ENCODE measurements at places on chromosomes 3 and 15.

DNA sequence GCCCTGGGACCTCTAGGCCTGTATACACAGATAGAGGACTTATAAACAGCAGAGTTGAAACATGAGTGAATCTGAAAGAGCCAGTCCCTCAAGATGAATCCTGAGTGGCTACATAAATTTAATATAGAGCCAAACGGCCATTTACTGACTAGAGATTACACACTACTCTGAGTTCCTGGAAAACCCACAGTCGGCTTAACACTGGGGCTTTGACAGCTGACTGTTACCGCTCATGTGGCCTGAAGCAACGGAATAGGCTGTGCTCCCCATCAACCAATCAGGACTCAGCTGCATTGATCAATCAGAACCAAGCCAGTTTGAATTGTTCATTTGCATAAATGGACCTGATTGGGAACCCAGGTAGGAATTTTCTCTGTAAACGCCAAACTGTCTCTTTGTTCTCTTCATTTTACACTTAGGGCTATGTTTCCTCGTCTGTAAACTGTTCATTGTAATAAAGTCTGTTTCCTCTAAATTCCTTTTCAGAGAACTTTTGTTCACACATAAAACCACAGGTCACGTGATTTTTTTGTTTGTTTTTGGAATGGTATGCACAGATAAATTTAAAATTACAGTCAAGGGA, 40.5 kb downstream of the CCNL1 start:
- DNase-seq: no peak

- DNase-seq: no peak
Observed at GRCh38 chr15:75828429-75828828, 14.8 kb upstream of the UBE2Q2 start.

GRCh38 chr15:60994963-60995475, 234.1 kb downstream of the RORA start:
- no peak for DNase-seq

DNA sequence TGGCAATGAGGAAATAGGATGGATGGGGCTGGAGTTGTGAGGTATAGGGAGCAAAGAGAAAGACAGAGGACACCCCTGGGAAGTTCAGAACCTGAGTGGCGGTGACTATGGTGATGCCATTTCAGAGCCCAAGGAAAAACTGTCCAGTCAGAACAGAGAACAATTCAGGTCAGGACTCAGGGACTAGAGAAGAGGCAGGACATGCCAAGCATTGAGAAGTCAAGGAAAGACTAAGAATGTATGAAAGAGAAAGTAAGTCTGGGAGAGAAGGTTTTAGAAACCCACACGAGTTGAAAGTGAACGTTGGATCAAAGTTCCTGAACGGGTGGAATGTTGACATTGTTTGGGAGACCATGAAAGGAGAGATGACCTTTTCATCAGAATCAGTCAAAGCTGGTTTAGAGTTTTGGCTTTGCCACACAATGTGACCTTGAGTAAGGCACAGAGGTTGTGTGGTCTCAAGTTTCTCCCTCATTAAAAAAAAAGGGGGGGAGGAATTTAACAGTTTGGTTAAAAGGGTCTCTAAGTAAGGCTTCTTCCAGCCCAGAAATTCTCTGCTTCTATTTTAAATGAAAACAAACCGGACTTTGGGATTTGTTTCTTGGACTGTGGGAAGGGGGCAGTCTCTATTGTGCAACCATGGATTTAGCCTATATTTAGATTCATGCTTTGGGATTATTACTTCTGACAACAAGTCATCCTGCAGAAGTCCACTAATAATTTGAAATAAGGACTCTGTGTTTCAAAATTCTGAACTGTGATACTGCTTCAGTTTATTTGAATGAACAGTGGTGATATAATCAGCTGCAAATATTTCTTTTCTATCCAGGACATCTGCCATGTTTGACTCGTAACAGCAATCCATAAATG, 315.9 kb upstream of the TBL1XR1 start:
- no peak for DNase-seq

GRCh38 chr3:30644615-30645014, 38.2 kb downstream of the TGFBR2 start:
- DNase-seq: no peak

DNA sequence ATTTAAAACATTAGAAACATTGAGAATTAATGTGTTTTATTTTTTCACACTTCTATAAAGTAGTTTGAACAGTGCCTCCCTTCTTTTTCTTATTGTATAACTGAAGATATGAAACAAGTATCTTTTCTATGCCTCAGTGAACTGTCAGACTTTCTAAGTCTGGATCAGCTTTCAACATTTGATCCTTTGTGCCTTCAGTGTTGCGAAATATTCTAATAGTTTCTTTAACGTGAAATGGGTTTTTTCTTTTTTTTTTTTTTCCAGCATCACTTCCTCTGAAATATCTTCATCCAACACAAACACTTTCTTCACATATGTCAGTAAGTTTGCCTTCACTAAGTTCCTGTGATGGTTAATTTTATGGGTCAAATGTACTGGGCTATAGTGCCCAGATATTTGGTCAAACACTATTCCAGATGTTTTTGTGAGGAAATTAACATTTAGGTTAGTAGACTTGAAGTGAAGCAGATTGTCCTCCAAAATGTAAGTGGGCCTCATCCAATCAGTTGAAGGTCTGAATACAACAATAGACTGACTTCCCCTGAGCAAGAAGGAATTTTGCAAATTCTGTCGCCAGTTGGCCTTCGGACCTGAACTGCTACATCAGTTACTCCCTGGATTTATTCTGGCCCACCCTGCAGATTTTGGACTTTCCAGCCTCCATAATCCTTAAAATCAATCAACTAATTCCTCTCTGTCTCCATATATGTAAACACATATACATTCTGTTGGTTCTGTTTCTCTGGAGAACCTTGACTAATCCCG, 6.4 kb upstream of the CPOX start:
- no peak for DNase-seq

GRCh38 chr3:42166214-42166613, 75.1 kb downstream of the TRAK1 start:
- DNase-seq: no peak

- no peak for DNase-seq
Observed at GRCh38 chr3:102159810-102160451, 274.9 kb upstream of the ZPLD1 start.

- DNase-seq: no peak
Observed at GRCh38 chr3:17580901-17581300, 161.5 kb downstream of the TBC1D5 start.

DNA sequence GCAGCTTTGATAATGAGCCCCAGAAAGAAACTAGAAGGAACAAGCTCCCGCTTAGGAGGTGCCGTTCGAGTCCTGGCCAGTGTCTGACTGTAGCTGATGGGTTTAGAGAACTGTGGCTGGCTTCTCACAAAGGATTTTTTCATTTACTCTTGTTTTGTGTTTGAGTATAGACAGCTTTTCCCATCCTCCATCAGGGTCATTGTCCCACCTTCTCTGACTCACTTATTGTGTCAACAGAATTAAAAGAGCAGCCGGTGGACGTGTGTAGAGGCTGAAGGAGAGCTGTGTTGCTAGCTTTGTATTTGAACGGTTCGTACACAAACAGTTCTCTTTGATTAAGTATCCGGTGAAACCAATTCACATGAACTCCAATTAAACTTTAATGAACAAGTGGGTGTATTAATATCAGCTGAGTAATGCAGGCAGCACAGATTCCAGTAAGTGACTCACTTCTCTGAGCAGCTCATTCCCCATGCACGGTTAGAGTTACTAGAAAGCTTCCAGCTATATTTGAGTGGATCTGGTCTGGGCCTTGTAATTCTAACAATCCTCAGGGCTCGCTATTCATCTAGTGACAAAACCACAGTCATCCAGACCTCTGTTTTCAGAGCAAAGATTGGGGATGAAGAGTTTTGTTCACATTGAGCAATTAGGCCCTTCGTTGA, 141.0 kb downstream of the LPP start:
- DNase-seq: peak; percentile 43

DNA sequence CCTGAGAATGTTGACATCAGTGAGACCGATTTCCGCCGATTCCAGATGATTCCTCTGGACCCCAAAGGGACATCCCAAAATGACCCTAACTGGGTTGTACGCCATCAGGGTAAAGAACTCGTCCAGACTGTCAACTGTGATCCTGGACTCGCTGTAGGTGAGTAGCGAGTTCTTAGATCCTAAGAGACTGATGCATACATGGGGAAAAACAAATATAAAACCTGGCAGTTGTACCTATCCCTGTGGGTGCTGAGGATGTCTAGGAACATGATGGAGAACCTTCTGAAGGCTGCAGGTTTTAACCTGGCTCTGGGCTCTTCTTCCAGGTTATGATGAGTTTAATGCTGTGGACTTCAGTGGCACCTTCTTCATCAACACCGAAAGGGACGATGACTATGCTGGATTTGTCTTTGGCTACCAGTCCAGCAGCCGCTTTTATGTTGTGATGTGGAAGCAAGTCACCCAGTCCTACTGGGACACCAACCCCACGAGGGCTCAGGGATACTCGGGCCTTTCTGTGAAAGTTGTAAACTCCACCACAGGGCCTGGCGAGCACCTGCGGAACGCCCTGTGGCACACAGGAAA, 12.3 kb downstream of the THBS1 start:
- no peak for DNase-seq

DNA sequence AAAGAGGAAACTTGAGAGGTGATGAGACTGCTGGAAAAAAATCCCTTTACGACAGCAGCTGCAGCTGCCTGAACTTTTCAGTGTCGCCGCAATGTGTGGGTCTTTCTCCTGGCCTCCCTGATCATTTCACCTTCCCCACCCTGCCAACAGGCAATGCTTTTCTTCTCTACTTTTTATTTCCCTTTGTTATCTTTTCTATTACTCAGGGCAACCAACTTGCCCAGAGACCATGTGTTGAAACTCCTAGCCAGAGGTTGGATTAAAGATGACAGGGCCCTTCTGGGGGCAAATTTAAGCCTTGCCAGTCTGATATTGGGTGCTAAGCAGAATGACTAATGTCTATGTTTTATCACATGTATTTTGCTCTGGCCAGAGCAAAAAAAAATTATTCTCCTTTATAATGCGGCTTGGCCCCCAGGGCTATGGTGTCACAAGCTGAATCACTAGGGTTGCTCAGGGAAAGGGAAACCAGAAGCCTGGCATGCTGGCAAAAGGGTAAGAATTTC, 51.5 kb upstream of the CFAP20DC start:
- peak; percentile 86 for DNase-seq

- DNase-seq: no peak
Observed at GRCh38 chr15:31457631-31458526, 131.2 kb downstream of the KLF13 start.

GRCh38 chr3:25044762-25045710, 383.0 kb upstream of the RARB start:
- DNase-seq: no peak

DNA sequence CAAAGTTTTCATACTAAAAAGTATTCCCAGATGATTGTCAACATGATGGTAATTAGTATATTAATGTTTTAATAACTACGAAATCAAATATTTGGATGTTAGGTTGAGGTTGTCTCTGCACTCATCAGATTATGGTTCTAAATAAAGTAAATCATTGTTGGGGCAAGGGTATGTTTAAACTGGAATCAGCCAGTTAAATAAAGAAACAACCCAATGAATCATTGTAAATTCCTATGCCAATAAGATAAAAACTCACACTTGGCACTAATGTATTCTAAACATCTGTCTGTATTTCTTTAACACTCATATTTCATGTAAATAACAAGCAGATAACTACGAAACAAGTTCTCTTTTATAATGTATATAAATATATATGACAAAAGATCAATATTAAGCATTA, 92.7 kb downstream of the PEAK1 start:
- DNase-seq: no peak

DNA sequence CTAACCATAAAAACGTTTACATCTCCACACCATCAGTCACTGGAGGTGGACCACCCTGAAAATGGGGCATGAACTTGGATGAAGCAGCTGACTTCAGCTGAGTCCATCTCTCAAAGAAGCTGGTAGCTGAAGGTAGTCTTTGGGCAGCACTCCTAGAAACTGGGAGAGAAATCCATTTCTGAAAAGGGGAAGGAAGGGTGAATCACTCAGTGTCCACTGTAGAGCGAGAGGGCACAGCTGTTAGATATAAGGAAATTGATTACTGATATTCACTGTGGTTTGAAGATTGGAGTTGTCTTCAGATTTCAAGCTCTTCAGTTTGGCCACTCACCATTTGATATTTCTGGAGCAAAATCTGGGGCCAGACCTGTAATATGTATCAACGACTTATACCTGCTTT, 499.0 kb upstream of the UBE2E2 start:
- DNase-seq: no peak

- DNase-seq: no peak
Observed at GRCh38 chr3:20462723-20463122, 276.7 kb upstream of the SGO1 start.

DNA sequence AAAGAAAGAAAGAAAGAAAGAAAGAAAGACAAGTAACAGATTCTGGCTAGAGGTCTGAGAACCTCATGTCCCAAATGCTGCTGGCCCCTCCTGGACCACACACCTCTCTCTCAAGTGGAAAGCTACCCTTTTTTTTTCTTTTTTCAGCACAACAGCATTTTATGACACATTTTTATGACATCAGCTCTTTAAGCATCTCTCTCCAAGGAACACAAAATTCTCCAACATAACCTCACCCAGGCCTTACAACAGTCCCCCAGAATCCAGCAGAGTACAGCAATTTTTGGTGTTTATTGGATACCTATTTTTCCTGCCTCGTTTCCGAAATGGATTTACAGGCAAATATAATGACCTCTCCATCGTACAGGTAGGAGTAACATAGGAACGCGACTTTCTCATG, 11.2 kb upstream of the NTRK3 start:
- DNase-seq: no peak

DNA sequence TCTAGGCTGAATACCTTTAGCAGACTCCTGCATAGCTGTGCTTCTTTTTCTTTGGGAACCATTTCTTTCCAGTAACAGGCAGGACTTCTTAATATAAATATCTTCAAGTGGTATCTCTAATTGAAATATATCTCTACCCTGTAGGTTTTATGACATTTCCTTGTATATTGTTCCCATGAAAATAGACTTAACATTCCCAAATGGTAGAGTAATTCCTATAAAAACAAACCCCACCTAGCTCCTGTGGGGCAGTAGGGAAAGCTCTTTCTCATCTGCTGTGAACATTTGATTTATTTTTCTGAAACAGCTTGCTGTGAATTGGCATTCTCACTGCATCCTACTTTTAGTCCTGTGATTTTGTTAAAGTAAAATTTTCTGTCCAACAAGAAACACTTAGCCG, 20.8 kb downstream of the SELENOT start:
- no peak for DNase-seq

DNA sequence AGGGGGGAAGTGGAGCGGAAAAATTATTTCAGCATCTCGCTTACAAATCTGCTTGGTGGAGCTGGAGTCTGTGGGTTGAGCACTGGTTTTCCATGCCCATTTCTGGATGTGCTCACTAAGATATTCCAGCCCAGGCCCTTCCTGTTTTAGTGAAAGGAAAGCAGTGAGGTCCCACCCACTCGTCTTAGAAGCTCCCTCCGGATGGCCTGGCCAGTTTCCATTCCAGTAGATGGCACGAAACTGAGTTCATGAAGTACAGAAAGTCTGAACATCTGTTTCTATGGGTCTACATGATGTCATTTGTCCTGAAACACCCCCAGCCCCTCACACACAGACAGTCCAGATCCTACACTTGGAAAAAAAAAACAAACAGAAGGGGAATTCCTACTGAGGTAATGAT, 31.9 kb upstream of the THSD4 start:
- no peak for DNase-seq
